Stimulated activated CD4-positive, alpha-beta T cell treated with anti-CD3 and anti-CD28 coated beads, Interleukin-15, amount 100 ng/mL, for 1 hour (primary cell): ENCODE measurements at places on chromosomes 2 and 18.

- no peak for DNase-seq
Observed at GRCh38 chr2:47561906-47562305, 158.9 kb downstream of the MSH2 start.

- DNase-seq = no peak
Observed at GRCh38 chr2:47227532-47228279, 72.6 kb upstream of the STPG4 start.

DNA sequence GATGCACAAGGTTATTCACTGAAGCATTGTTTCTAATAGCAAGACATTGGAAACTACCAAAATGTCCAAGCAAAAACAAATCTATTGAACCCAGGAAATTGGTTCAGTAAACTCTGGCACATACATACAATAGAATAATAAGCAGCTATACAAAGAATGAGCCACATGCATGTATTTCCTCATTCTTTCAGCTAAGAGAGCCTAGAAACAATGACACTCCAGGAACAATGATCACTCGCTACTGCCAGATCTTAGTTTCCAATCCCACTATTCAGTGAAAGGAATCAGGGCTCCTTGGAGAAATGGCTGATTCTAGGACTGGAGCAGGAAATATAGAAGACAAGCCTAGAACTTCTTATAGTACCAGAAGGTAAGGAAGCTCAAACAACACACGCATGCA is 221.9 kb upstream of the AGAP1 start:
- DNase-seq = no peak

DNA sequence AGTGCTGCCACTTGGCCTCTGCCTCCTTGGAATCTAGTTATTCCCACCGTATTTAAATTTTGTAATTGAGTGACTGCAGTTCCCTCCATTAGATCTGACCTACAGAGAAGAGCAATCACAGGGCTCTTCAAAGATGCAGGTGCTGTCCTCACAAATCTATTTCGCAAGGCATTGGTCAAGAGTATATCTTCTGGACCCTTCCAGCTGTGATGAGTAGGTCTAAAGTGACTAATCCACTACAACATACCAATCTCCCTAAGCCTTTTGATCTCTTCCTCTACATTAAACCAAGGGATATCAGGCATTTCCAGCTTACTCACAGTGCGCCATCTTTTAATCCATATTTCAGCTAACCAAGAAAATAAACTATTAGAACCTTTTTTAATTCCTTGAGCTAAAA is 65.1 kb upstream of the COL3A1 start:
- DNase-seq = no peak

GRCh38 chr2:217367464-217367863 is 507.6 kb upstream of the TNP1 start:
- DNase-seq = no peak

DNA sequence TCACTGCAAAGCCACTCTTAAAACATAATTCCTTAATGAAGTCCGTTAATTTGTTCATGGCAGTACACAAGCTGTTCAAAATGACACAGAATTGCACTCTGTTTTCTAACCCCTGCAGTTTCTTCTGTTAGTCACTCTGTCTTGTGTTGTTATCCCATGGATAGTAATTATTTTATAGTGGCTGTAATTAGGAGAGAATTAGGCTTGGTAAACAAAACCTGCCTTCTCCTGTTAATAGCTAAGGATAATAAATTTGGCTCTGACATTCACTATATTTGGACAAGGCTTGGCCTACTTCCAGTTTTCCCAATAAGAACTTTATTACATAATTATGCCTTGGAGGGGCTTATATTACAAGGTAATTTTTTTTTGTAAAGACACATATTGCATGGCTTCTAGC is 330.3 kb upstream of the FIGN start:
- DNase-seq = no peak

GRCh38 chr2:101152272-101153076 is 1.3 kb upstream of the TBC1D8 start:
- no peak for DNase-seq

DNA sequence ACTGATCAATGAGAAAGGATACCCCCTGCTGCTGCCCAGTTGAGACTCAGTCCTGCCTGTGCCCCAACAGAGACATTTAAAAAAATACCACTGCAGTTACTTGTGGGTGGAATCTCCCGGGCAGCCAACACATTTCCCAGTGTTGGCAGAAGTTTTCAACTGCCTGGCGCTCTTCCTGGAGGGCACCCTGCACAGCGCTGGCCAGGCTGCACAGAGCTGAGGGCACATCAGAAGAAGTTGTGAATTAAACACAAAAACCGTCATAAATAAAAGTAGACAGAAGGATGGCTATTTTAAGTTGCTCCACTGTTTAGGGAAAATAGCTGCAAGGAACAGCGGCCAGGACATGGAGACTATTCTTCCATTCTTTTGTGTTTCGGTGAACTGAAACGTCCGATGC is 110.2 kb upstream of the THOC1 start:
- no peak for DNase-seq

DNA sequence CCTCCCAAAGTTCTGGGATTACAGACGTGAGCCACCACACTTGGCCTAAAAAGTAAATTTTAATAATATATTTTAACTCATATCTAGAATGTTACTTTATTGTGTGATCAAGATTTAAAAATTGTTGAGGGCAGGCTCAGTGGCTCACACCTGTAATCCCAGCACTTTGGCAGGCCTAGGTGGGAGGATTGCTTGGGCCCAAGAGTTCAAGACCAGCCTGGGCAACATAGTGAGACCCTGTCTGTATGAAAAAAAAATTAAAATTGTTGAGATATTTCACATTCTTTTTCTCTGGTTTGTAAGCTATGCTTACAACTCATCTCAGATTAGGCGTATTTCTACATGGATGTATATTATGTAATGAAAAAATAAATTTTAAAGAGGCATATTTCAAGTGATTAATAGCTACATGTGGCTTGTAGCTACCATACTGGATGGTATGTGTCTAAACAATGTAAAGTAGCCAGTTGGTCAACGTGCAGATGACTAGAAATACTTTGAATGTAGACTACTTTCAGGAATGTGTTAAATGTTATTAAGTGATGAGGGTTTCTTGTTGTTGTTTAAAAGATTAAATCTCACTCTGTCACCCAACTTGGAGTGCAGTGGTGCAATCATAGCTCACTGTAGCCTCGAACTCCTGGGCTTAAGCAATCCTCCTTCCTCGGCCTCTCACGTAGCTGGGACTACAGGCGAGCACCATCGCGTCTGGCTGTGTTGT is 5.9 kb downstream of the RAB10 start:
- DNase-seq = no peak

GRCh38 chr18:54119524-54120019 is 104.9 kb downstream of the MBD2 start:
- DNase-seq = no peak

- no peak for DNase-seq
Observed at GRCh38 chr2:155026651-155027174, 328.2 kb downstream of the KCNJ3 start.

DNA sequence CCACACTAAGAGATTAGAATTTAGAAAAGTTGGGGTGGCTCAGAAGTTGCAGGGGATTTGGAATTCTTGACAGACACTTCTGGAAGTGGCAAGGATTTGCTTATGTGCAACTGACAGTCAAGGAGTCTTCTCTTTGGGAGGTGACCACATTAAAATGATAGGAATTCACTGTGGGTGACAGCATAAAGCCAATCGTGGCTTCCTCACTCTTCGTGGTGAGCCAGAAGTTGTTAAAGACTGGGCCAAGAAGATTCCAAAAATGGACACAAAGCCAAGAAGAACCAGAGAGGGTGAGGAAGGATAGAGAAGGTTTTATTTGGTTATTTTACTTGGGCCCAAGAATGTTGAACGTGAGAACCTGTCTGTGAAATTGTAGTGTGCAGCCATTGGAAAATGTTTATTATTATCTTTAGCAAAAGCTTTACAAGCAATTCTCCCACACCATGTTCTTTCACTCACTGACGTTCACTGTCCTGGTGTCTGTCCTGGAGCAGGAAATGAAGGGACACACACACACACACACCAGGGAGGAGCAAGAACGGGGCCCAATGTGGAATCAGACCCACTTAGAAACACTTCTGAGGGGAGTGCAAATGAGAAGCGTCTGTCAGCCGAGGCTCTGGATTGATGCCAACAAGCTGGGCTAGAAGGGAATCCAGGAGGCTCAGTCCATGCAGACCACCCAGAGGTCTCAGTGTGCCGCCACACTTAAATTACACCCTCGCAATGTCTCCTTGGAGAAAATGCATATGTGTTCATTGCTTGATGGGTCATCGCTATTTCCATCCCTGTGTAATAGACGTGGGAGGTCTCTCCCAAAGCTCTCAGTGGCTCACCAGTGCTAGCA is 37.2 kb downstream of the STEAP3 start:
- DNase-seq = no peak

DNA sequence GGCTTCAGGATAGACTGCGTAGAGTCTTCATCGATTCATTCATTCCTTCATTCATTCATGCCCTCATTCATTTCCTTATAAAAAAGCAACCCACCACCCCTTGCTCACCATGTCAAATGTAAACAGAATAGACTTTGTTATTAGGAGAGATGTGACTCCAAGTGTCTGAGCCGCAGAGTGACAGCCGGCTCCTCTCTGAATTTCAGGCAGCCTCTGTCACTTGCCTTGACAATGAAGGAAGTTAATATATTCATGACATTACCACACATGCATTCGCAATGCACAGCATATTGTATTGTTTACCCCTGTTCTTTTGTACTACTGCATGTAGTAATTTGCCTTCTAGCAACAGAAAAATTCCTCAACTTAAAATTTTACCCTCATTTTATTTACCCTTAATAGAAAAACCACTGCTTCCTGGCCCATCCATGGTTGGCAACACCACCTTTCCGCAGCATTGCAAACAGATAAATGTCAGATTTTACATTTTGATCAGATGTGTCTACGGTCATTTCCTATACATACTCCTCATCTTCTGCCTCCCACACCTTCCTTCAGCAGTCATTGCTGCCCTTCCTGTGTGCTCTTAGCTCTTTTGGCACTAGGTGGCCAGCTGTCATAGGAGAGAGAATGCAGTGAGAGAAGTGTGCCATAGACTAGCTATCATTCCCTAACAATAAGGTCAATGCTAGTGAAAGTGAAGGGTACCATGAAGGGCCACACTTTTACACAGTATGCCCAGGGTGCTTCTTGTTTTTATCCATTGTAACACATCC is 1090.8 kb downstream of the BCL11A start:
- no peak for DNase-seq

- no peak for DNase-seq
Observed at GRCh38 chr2:151654891-151655290, 79.4 kb downstream of the NEB start.

DNA sequence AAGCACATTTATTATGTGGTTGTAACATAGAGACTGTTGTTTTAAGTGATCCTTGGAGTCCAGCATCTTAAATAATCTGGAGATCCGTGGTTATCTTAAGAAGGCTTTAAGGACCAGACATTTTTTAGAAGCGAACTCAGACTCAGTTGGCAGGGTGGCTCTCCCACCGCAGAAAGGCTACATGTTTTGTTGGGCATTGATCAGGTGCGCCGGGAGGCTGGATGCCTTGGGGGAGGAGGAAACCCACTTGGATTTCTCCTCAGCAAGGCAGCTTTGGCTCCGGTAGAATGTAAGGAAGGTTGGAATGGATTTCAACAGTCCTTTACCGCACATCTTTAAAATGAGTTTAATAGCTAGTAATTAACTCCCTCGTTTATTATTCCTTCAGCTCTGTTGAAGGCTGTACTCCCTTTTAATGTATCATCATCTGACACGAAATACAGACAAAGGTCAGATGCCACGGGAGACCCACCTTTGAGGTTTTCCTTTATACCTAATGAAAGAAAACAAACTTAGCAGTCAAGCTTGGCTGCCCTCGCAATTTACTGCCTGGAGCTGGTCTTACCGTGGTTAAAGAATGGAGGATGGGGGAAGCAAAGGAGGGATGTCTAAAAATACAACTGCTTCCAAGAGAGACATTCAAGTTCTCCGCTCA is 1.2 kb downstream of the TMEM200C start:
- no peak for DNase-seq

GRCh38 chr18:35282353-35282752 is 7.7 kb downstream of the ZSCAN30 start:
- no peak for DNase-seq
